ENCODE measurements at places on chromosomes 11 and 22. TPM values are rescaled to one million over a fixed set of nuclear protein-coding genes. Genes with fewer than 3 reads are reported as not detected.

DNA sequence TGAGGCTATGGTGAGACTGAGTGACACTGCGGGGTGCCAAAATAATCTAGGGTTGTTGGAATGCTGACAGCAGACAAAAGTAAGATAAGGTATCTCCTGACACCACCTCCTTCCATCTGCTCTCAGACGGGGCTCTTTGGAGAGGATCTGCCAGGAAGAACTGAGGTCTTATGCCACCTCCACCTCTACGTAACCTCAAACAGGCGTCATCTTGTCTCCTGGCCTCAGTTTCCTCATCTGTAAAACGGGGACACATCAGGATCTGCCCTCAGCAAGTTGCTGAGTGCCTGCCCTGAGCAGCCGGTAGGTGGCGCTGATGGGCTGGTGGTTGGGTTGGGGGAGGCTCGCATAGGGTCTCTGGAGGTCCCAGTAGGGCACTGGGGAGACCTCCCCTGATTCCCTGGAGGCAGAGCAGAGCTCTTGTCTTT lies 1.7 kb upstream of the MYEOV start:
- DNase-seq, result no peak

- no peak for DNase-seq
Measured at GRCh38 chr11:126360049-126360446, 4.6 kb downstream of the ST3GAL4 start.

- DNase-seq, result no peak
Measured at GRCh38 chr11:64758330-64759079, 1.3 kb downstream of the PYGM start.

GRCh38 chr11:4983841-4984240 lies 10.8 kb upstream of the OR51L1 start:
- DNase-seq, result no peak

GRCh38 chr22:37430941-37431340 lies 3.7 kb upstream of the ELFN2 start:
- DNase-seq, result no peak

DNA sequence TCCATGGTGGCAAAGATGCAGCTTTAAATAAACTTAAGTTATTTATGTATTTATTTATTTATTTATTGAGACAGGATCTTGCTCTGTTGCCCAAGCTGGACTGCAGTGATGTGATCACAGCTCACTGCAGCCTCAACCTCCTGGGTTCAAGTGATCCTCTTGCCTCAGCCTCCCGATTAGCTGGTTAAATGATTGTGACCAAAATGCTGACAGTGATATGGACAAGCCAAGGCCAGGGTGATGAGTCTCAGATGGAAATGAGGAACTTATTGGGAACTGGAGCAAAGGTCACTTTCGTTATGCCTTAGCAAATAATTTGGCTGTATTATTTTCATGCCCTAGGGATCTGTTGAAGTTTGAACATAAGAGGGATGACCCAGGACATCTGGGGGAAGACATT lies 9.3 kb upstream of the LRP5 start:
- no peak for DNase-seq

- DNase-seq, result peak; percentile 99
Measured at GRCh38 chr11:130103296-130103814, 33.7 kb downstream of the APLP2 start.

DNA sequence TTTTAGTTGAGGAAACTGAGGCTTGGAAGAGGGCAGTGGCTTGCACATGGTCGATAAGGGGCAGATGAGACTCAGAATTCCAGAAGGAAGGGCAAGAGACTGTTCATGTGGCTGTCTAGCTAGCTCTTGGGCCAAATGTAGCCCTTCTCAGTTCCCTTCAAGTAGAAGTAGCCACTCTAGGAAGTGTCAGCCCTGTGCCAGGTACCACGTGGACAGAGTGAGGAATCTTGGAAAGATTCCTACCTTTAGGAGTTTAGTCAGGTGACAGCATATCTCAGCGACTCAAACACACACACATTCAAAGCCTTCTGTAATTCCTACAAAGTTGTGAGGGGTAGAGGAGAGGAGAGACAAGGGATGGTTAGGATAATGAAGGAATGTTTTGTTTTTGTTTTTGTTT lies 18.3 kb downstream of the PIK3IP1 start:
- DNase-seq, result no peak

- DNase-seq, result peak; percentile 100
Measured at GRCh38 chr11:122197066-122197987, 81.3 kb upstream of the BLID start.

Gene CCDC89
- 3.0 TPM for total RNA-seq

Gene RASD2
- 1.6 TPM for total RNA-seq

Gene RFPL1
- not detected for total RNA-seq

Gene HSPA8
- 2,525 TPM for total RNA-seq
